ENCODE measurements at places on chromosomes 11 and 22. TPM values are rescaled to one million over a fixed set of nuclear protein-coding genes. Genes with fewer than 3 reads are reported as not detected.

APOL1 gene
- 57.1 TPM for total RNA-seq

MB gene
- total RNA-seq, result not detected

SCGB2A2 gene
- total RNA-seq, result not detected

SMTNL1 gene
- total RNA-seq, result not detected

PGA5 gene
- total RNA-seq, result 2.1 TPM

C22orf15 gene
- 0.43 TPM for total RNA-seq

ANO5 gene
- total RNA-seq, result not detected

TBX10 gene
- total RNA-seq, result not detected

CCDC89 gene
- total RNA-seq, result 7.1 TPM

SLC5A1 gene
- not detected for total RNA-seq

WBP2NL gene
- 0.77 TPM for total RNA-seq

ARHGAP32 gene
- 15.5 TPM for total RNA-seq

MOV10L1 gene
- 1.1 TPM for total RNA-seq

GAS2 gene
- total RNA-seq, result 0.63 TPM

OR10D3 gene
- not detected for total RNA-seq

CYP2D6 gene
- total RNA-seq, result 0.60 TPM

All from bronchial smooth muscle cell (primary cell).